Dermis blood vessel endothelial cell (primary cell): ENCODE measurements at places on chromosomes 1 and 21.

DNA sequence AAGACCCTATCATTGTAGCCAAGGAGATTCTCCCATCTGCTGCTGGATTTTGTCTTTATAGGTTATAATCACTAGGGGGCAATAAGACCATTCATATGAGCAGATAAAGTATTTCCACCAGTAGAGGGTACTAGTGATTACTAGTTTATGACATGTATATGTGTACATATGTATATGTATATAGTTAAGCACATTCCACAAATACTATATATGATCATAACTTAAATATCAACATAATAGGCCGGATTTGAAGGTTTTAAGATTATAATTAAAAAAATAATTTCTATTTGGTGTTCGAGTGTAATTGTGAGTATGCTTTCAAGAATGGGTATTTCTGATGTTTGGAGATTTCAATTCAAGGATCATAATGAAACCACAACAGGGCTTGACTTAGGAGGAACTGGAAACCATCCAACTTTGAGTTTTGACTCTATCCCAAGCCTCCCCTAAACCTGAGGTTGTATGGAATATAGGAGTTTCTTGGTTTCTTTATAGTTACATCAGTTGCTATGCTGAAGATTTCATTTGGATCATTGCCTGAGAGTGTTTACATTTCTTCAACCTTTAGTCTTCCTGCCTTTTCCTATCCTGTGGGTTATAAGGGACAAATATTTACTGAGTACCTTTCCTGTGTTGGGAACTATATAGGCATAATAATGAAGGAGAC is 16.9 kb downstream of the TCEANC2 start:
- DNase-seq, result peak; percentile 71

DNA sequence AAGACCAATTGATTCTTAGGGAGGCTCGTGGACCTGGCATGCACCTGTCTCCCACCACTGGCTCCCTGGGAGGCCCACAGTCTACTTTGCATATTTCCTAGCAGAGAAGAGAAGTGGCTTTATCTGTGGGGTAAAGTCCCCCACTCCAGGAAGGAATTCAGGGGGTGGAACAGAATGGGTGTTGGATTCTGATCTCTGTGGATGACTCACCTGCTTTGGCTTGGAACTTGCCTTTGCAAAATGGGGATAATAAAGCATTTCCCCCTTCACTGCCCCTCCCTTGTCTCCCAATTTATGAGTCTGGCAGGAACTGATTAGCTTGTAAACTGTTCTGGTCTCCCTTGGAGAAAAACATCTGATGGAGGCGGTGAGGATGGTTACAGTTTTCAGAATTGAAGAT is 21.2 kb upstream of the OTUD3 start:
- DNase-seq, result no peak

DNA sequence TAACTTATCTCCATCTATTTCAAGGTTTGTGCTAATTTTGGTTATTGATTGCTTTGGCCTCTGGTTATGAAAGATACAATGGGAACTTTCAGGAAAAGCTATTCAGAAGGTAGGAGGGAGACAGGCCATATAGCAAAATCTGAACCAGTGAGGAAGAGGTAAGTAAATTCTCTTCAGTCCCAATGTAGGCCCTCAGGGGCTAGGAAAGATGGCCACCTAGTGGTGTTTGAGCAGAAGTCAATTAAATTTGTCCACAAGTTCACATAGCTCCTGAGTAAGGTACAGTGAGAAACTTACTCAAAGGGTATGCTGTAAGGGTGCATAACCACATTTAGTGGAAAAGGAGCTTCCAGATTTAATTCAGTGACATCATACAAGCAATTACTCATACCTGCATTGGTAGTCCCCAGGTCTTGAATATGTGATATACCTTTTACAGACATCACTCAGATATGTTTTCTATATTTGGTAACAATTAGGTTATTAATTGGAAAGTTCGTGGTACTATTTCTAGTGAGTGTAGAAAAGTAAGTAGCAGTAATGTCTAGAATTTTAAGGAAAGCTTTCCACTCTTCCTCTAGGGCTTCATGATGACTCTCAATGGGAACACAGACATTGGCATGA is 21.4 kb upstream of the FMO1 start:
- DNase-seq, result peak; percentile 71

GRCh38 chr1:152398812-152399698 is 15.0 kb downstream of the CRNN start:
- DNase-seq, result peak; percentile 35

DNA sequence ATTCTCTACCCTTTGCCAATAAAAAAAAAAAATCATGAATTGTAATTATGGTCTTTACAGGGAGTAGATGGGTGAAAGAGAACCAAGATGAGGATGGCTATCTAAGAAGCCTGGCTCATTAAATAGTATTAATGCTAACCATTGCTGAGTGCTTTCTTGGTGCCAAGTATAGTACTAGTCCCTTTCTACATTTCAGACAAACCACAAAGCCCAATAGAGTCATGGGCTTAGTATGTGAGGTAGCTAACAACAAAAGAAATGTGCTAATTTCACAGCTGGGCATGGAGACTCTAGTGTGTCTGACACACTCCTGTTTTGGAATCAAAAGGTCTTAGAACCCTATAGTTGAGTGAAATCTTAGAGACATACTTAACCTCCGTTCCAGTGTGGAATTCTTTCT is 84.5 kb upstream of the ESRRG start:
- DNase-seq, result no peak

DNA sequence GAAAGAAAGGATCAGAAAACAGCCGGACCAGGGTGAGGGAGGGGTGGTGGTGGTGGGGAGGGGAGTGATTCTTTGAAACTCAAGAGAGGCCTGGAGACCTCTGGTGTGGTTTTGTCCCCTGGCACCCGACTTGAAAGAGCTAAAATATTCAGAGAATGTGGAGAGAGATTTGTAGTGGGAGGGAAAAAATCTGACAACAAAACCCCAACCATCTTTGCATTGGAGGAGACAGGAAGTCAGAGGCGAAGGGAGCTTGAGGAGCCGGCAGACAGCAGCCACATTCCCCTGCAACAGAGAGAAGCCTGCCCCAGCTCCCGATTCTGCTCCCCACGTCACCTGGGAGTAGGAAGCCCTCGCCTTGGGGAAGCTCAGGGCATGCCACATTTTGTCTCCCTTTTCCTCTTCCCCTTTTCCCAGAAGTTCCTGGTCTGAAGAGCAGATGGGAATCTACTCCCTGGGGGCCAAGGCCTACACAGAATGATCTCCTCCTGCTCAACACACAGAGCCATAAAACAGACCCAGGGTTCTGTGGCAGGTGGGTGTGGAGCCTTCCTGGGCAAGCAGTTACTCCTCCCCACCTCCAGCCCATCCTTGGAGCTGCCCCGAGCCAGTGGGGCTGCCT is 84.9 kb downstream of the ITPKB start:
- DNase-seq, result no peak
